ENCODE measurements at places on chromosomes 7 and 10.

DNA sequence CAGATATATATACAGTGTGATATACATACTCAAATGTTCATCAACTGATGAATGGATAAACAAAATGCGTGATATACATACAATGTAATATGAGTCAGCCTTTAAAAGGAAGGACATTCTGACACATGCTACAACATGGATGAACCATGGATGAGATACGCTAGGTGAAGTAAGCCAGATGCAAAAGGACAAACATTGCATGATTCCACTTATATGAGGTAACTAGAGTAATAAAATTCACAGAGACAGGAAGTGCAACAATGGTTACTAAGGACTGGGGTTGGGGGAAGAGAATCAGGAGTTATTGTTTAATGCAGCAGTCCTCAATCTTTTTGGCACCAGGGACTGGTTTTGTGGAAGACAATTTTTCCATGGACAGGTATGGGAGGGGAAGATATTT is 47.3 kb upstream of the PIK3AP1 start:
- DNase-seq: no peak

GRCh38 chr7:131673576-131673975 is 117.1 kb upstream of the PODXL start:
- DNase-seq: no peak

- no peak for DNase-seq
These were observed 62.0 kb downstream of the MYOF start for GRCh38 chr10:93420091-93420490.

GRCh38 chr10:109393425-109393824 is 529.9 kb downstream of the XPNPEP1 start:
- DNase-seq: no peak

GRCh38 chr10:20596911-20597310 is 300.2 kb downstream of the NEBL start:
- no peak for DNase-seq

DNA sequence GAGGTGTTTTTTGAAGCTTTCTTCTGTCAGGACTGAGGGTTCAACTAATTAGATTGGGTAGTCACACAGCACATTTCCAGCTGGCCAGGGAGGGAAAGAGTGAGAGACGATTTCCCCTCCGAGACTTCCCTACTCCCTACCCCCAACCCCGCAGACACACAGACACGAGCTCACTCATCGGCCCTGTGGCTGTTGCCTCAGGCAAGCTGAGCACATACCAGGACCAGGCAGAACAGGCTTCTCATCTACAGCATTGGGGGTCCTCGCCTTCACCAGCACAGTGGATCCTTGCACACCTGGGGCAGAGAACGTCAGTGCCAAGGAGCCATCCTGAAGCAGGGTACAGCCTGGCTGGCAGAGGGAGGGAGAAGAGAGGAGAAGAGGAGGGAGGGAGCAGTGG is 144.1 kb downstream of the TMEM178B start:
- no peak for DNase-seq

DNA sequence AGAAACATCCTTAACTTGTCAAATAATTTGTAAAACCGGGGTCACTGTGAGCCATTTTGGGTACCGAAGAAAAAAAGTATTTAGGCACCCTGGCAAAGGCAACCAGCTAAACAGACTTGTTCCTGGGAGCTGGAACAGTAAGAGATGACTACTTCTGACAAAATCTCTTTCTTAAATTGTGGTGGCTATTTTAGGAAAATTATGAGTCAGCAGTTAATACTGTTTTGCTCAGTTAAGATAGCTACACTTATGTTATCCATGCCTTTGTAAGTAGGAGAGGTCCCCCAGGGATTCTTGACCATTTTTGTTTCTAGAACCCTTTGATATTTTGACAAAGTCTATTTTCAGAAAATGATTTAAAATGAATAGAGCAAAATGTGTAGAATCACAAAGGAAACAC is 68.7 kb downstream of the TAX1BP1 start:
- DNase-seq: no peak

DNA sequence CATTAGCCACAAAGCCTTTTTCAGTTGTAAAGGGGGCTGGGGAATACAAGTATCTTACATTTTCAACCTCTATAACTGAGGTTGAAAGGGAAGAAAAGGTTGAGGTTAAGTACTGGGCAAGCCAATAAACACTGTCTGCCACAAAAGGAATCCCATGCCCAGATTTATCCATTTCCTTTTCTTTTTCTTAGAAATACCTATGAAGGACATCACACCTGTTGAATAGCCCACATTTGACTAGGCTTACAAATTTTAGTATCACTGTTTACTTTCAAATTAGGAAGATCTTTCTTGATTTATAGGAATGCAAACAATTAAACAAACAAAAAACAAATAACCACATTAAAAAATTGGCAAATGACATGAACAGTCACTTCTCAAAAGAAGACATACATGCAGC is 81.0 kb upstream of the CAV2 start:
- no peak for DNase-seq
